ENCODE measurements at places on chromosomes 16 and 17.

- no peak for DNase-seq
These were observed 30.2 kb upstream of the ULK2 start for GRCh38 chr17:19897903-19898302.

GRCh38 chr16:86436466-86437185, 73.7 kb upstream of the FOXF1 start:
- no peak for DNase-seq

DNA sequence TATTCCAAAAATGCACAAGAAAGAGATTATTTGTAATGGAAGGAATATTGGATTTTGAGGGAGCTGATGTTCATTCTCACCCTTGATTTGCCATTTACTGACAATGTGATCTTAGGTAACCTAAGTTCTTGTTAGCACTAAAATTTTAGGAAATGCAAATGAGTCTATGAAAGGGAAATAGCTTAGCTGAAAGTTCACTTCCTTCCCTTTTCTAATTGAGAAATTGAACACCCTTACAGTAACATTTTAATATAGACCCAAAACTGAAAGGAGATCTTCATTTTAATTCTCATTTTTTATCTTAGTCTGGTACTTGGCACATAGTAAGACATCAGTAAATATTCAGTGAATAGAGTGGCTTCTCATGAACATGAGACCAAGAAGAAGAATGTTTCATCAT, 10.9 kb upstream of the WSB1 start:
- DNase-seq, result no peak

- no peak for DNase-seq
These were observed 20.8 kb upstream of the PEMT start for GRCh38 chr17:17612085-17613022.

DNA sequence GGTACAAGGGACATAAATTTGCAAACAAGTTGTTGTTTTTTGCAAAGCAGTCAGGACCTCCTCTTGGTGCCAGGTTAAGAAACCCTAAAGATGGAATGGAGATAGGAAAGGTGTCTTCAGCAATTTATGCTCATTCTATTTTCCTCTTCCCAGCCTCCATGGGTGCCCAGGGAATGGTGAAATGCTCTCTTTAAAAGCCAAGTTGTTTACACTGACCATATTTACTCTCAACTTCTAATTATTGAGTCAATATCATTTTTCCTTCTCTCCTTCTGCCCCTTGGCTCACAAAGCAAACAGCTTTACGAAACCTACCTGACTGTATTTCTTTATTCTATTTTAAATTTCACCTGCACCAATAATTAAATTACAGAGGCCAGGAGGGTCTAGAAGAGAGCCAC, 138.5 kb upstream of the IRX3 start:
- DNase-seq, result no peak

Measured in HL-60 (cell line).